Tibial nerve (tissue), 4 donors: ENCODE measurements at places on chromosomes 4 and X.

DNA sequence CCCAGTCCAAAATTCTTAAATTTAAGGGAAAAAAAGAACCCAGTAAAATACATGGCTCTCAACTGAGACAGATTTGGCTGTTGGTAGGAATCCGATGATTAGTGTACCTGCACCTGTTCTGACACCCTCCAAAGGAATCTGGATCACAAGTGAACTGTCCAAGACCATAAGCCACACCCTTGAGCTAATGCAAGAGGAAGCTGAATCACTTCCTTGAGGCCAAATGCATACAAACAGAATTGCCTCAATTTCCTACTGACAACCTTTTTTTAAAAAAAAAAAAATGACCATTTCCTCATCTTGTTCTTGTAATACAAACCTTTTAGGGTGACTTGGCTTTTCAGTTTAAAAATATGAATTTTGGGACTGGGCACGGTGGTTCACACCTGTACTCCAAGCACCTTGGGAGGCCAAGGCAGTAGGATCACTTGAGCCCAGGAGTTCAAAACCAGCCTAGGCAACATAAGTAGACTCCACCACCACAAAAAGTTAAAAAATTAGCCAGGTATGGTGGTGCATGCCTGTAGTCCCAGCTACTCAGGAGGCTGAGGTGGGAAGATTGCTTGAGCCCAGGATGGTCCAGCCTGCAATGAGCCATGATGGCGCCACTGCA, 10.7 kb upstream of the FBXL5 start:
- no peak for DNase-seq

- DNase-seq: peak; percentile 8
These were observed 163.6 kb downstream of the ZNF674 start for GRCh38 chrX:46381630-46382029.

DNA sequence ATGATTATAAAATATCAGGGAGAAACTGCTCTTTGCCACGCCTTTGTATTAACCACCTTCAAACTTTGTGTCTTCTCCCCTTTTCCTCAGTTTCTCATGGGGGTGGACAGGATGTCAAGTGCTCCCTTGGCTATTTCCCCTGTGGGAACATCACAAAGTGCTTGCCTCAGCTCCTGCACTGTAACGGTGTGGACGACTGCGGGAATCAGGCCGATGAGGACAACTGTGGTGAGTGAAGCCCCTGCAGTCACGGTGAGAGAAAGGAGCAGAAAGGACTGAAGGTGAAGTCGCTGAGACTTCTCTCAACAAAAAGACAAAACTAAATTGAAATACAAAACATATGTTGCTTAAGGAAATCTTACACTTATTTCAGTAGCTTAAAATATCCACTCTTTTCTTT, 50.9 kb downstream of the RXFP1 start:
- no peak for DNase-seq

GRCh38 chr4:143404555-143404954, 67.9 kb downstream of the GAB1 start:
- no peak for DNase-seq

DNA sequence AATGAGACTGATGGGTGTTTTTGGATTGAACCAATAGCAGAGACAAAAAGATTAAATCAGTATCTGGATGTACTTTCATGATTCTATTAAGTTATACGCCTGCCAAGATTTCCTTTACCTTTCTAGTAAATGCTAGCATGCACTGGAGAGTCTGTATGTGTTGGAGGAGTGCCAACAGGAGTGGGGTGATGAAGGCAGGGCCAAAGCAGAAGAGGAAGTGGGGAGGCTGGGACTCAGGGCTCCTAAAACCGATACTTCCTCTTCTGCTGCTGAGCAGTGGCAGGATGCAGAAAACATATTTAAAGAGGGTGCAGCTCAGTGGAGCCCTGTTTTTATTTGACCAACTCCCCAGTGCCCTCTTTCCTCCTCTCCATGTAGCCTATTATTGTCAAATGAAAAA, 5.6 kb downstream of the CYSLTR1 start:
- peak; percentile 18 for DNase-seq
